ENCODE measurements at places on chromosomes 6 and 20.
A peak's percentile ranks its signal among the peaks of the same experiment; 100 is the strongest.

- DNase-seq = no peak
These were observed 114.3 kb downstream of the UBE3D start for GRCh38 chr6:82951389-82951788.

DNA sequence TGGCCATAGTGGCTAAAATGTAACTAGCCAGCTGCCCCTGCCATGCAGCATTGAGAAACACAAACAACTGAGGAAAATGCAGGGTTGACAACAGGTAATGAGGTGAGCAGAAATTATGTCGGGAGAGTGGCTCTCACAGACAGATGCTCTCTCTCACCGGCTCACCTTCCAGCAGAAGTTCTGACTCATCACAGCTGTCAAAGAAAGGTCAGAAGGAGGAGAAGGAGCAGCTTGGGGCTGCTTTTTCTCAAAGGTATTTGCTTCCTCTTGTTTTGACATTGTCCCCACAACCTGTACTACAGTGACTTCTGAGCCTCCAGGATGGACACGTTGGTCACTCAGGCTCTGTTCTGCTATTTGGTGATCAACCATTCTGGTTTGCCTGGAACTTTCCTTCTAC lies 190.5 kb upstream of the HEY2 start:
- no peak for DNase-seq

DNA sequence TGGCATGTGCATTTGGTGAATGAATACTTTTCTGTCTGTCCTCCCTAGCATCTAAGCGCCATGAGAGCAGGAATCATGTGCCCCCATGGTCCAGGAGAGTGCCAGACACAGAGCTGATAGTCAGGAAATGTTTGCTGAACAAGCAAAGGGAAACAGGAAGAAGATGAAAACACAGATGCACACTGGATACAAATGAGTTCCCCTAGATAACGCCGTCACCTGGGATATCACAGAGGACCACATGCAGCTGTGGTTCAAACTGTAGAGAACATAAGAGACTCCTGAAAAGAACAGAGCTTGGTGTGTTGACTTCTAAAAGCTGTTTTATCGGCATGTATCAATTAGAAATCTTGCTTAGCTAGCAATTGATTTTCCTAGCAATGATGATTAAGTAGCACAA lies 293.7 kb downstream of the BTBD3 start:
- no peak for DNase-seq

DNA sequence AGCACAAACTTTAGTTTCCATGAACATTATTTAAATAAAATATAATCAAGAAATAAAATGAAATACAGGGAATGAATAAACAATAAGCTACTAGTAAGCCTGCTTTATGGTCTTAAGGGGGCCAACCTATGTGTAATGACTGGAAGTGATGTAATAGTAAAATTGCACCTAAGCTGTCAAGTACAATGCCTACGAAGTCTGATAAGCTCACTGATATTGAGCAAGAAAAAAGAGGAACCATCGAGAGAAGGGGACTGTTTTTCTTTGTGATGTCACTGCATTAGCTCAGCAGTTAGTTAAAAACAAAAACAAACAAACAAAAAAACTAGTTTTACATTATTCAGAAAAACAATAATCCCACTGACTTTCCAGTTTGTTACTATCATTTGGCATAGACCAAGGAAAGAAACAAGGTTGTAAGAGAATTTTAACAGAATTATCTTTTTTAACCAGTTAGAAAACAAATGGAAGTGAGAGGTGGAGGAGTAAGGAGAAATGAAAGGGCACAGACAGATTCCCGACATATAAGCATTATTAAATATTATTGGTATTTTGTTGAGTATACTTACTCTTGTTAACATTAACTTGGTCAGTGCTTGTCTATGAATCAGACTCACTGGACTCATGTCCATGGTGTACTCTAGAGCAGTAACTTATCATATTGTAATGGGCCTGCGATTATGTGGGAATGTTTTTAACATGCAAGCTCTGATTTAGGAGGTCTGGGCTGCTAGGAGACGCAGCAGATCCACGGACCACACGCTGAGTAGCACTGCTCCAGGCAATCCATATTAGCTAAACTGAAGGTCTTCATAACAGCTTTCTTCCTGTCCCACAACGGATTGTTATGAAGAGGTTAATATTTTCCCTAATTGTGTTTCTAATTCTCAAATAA lies 99.6 kb upstream of the HMGCLL1 start:
- peak; percentile 40 for DNase-seq

- peak; percentile 73 for DNase-seq
These were observed 94.2 kb upstream of the KCNK16 start for GRCh38 chr6:39416728-39417127.

DNA sequence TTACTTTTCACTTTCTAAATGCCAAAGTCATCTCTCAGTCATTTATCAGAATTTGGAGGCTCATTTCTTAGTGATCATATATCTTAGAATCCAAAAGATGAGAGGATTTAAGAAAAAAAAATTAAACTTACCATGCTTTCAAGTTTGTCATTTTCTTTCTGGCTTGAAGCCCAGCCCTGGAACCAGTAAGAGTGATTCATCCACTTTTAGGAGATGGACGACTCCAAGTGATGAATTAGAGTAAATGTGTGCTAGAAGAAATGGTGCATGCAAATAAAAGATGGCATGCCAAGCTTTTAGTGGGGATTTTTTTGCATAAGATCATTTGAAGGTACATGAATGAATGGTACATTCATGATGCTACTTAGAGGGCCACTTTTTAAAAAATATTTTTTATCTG lies 20.1 kb downstream of the PLCB1 start:
- DNase-seq = peak; percentile 64

DNA sequence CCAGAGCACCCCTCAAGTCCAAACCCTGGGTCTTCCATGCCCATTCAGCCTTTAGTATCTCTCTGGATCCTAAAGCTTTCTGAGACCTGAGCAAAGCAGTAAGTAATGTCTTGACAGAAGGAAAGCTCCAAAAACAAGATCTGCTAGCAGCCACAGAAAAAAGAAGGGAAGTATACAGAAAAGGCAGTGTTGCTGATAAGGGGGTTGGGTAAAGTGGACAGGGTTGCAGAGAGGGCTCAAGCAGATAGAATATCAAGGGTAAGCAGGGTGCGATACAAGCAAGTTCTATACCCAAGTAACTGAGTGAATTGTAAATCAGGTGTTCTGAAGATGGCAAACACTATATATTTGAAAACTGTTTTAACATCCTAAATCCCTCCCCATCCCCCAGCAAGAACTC lies 113.4 kb upstream of the CARMIL1 start:
- DNase-seq = no peak

DNA sequence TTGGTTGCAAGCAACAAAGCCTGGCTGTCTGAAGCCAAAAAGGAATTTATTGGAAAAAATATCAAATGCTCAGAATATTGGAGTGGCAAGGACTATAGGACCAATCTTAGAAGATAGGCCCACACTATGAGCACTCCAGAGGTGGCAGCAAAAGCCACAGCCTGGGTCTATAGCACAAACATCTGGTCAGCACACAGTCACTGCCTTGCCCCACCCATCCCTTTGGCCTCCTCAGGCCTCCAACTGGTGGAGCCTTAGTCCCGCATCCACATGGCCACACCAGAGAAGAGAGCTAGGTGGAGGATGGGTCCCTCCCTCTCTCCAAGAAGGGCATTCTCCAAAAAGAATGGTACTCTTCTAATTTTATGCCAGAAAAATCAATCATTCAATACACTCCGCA lies 14.0 kb downstream of the NUDT3 start:
- DNase-seq = no peak

- peak; percentile 73 for DNase-seq
These were observed 199.4 kb upstream of the ZNF184 start for GRCh38 chr6:27672113-27672799.

GRCh38 chr6:46273911-46274310 lies 103.1 kb upstream of the ENPP5 start:
- DNase-seq = no peak

- DNase-seq = no peak
These were observed 56.8 kb downstream of the UTRN start for GRCh38 chr6:144341831-144342527.

- no peak for DNase-seq
These were observed 63.8 kb downstream of the TNFRSF21 start for GRCh38 chr6:47245745-47246371.

DNA sequence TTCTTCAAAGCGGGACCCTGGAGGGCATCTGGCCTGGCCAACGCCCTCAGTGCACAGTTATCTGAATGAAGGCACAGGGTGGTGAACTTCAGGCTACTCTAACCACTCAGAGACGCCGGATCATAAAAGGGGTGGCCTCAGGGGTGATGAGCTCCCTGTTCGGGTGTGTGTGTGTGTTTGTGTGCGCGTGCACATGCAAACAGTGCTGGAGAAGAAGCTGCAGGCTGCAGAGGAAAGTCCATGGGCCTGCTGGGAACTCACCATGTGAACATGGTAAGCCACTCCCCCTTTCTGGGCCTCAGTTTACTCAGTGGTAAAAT lies 42.0 kb downstream of the KIAA1755 start:
- DNase-seq = no peak

GRCh38 chr20:46330072-46330763 lies 21.9 kb upstream of the CDH22 start:
- no peak for DNase-seq

GRCh38 chr6:97677626-97678025 lies 394.6 kb upstream of the MMS22L start:
- no peak for DNase-seq

DNA sequence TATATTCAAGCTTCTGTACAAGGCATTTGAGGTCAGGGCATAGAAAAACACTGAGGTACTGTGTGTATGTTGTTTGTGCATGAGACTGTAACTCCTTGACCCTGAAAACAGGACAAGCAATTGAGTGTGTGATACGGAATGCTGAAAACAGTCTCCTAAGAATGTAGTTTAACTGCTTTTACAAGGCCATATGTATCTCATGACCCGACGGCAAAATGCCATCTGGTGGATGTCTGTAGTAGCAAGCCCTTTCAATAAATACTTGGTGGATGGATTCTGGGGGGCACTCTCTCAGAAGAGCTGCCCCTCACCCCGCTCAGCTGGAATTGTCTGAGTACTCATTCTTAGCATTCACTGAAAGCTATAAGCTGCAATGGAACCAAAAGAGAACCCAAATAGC lies 69.3 kb upstream of the EYS start:
- no peak for DNase-seq

DNA sequence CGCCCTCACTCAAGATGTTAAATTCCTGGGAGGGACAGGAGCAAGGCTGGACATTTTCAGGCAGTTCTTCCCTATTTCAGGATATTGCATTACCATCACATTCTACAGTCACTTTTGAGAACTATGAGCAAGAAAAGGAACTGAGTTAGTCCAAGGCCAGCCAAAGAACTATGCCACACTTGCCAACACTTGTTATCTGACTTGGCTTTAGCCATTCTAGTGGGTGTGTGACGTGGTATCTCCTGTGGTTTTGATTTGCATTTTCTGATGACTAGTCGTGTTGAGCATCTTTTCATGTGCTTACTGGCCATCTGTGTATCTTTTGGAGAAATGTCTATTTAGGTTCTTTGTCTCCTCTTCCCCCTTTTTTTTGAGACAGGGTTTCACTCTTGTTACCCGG lies 12.0 kb downstream of the XRN2 start:
- DNase-seq = peak; percentile 72

DNA sequence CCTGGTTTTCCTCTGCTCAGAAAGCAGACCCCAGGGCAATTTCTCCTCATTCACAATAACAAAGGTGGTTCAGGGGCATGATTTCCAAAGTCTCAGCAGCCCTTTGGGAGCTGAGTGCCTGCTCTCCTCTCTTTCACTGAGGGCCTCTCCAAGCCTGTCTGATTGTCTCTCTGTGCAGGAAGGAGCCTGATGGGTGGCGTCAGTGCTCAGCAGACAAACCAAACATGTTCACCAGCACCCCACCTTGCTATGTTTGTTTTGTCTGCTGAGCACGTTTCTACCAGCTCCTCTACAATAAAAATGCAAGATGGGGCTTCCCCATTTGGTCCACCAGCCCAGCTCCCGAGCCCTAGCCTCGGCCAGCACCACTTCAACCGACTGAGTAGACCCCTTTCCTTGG lies 25.4 kb upstream of the TCP11 start:
- no peak for DNase-seq

DNA sequence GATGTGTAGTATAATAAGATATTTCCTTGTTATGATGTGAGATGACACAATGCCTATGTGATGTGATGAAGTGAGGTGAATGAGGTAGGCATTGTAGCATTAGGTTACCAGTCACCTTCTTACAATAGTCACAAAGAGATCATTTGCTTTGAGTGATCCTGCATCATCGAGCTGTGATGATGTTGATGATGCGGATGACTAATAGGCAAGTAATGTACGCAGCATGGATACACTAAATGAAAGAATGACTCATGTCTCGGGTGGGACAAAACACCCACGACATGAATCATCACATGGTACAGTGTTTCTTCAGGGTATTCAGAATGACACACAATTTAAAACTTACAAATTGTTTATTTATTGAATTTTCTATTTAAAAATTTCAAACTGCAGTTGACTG lies 806.3 kb upstream of the GJE1 start:
- DNase-seq = peak; percentile 98

DNA sequence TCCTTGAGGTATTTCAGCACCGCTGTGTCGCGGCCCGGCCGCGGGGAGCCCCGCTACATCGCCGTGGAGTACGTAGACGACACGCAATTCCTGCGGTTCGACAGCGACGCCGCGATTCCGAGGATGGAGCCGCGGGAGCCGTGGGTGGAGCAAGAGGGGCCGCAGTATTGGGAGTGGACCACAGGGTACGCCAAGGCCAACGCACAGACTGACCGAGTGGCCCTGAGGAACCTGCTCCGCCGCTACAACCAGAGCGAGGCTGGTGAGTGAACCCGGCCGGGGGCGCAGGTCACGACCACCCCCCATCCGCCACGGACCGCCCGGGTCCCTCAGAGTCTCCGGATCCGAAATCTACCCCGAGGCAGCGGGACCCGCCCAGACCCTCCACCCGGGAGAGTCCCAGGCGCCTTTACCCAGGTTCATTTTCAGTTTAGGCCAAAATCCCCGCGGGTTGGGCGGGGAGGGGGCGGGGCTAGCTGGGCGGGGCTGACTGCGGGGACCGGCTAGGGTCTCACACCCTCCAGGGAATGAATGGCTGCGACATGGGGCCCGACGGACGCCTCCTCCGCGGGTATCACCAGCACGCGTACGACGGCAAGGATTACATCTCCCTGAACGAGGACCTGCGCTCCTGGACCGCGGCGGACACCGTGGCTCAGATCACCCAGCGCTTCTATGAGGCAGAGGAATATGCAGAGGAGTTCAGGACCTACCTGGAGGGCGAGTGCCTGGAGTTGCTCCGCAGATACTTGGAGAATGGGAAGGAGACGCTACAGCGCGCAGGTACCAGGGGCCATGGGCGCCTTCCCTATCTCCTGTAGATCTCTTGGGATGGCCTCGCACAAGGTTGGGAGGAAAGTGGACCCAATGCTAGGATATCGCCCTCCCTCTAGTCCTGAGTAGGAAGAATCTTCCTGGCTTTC lies 693 bp downstream of the HLA-F start:
- DNase-seq = no peak

GRCh38 chr6:41209547-41210320 lies 8.8 kb upstream of the TREML2 start:
- no peak for DNase-seq
